ENCODE measurements at places on chromosomes 7 and 10. TPM values are rescaled to one million over a fixed set of nuclear protein-coding genes. Genes with fewer than 3 reads are reported as not detected.

The LDB3 gene
- not detected for total RNA-seq

The MAD1L1 gene
- 81.3 TPM for total RNA-seq

The RPEL1 gene
- not detected for total RNA-seq

The NACAD gene
- total RNA-seq: 0.15 TPM

The PPP1R17 gene
- total RNA-seq: not detected

The SPDYE5 gene
- total RNA-seq: not detected

The MGMT gene
- 17.2 TPM for total RNA-seq

The GLI3 gene
- 0.34 TPM for total RNA-seq

The TMEM236 gene
- total RNA-seq: 0.07 TPM

The POLD2 gene
- 46.3 TPM for total RNA-seq

The KCNH2 gene
- 2.2 TPM for total RNA-seq

The TMEM178B gene
- 0.90 TPM for total RNA-seq

The OR2A7 gene
- 6.5 TPM for total RNA-seq

The WNT2 gene
- not detected for total RNA-seq

The MMP21 gene
- 0.29 TPM for total RNA-seq

The SPAG6 gene
- total RNA-seq: not detected

The SLC16A12 gene
- total RNA-seq: not detected

The CCL24 gene
- total RNA-seq: not detected

The MLXIPL gene
- total RNA-seq: not detected

The FGFR2 gene
- 0.31 TPM for total RNA-seq

The SLC26A5 gene
- total RNA-seq: not detected

The CYP26C1 gene
- total RNA-seq: 0.18 TPM

The PYROXD2 gene
- 21.5 TPM for total RNA-seq

The TAS2R16 gene
- not detected for total RNA-seq

The ZNF365 gene
- 3.4 TPM for total RNA-seq

The NAT16 gene
- total RNA-seq: not detected

The RTKN2 gene
- 8.1 TPM for total RNA-seq

The OR13A1 gene
- total RNA-seq: 0.10 TPM

The SLC18A3 gene
- total RNA-seq: not detected

The TWIST1 gene
- not detected for total RNA-seq

The ELN gene
- not detected for total RNA-seq

The FEZF1 gene
- not detected for total RNA-seq

The CYP2C8 gene
- 0.21 TPM for total RNA-seq

The EN2 gene
- not detected for total RNA-seq

The CDC14C gene
- not detected for total RNA-seq

The PAX4 gene
- total RNA-seq: not detected

The CFAP70 gene
- total RNA-seq: 2.4 TPM

The AQP1 gene
- 0.83 TPM for total RNA-seq

The MUC12 gene
- total RNA-seq: not detected

The GFRA1 gene
- total RNA-seq: not detected

The ITGB8 gene
- total RNA-seq: 0.37 TPM

The C10orf95 gene
- 0.50 TPM for total RNA-seq
